ENCODE measurements at places on chromosomes 13 and 19. TPM values are rescaled to one million over a fixed set of nuclear protein-coding genes. Genes with fewer than 3 reads are reported as not detected.

GRCh38 chr19:11050323-11051114, 38.7 kb upstream of the LDLR start:
- H3K4me1 ChIP-seq = no peaks in the 10 kb centered on the region
- H3K27me3 ChIP-seq = no peaks in the 10 kb centered on the region
- no peak for DNase-seq

- no peaks in the 10 kb centered on the region for H3K36me3 ChIP-seq
- no peak overlapping the region for H3K27ac ChIP-seq
- H3K4me1 ChIP-seq = peaks cover 3% of the 10 kb centered on the region
Observed at GRCh38 chr13:29362849-29363604, 232.5 kb downstream of the SLC7A1 start.

- no peaks in the 10 kb centered on the region for H3K27me3 ChIP-seq
- H3K36me3 ChIP-seq = no peaks in the 10 kb centered on the region
- H3K4me1 ChIP-seq = no peaks in the 10 kb centered on the region
- no peak overlapping the region for H3K27ac ChIP-seq
Observed at GRCh38 chr13:112697756-112698655, 8.2 kb downstream of the ATP11A start.

DNA sequence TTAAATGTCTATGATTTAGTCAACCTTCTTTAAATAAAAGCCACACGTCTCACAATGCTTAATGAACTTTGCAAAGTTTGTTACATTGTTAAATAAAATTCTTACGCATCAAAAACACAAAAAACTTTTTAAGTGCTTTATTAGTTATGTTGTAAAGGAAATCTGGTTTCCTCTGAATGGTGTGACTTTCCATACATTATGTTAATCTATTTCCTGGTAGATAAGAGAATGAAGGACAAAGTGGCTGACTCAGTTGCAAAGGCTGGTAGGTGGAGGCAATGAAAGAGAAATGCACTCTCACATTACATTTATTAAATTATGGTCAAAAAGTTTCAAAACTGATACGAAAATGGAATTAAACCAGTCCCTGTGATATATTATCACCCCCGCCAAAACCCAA, 15.9 kb downstream of the KLF12 start:
- no peaks in the 10 kb centered on the region for H3K4me1 ChIP-seq
- no peak overlapping the region for H3K4me3 ChIP-seq
- no peaks in the 10 kb centered on the region for H3K36me3 ChIP-seq
- no peak for DNase-seq

GRCh38 chr13:113749967-113750366, 9.1 kb upstream of the TMEM255B start:
- no peaks in the 10 kb centered on the region for H3K27me3 ChIP-seq
- no peak overlapping the region for H3K27ac ChIP-seq
- no peak for DNase-seq
- no peak overlapping the region for H3K4me3 ChIP-seq

The TBXA2R gene
- 1.5 TPM for total RNA-seq

The CLEC17A gene
- total RNA-seq = not detected

The SYNGR4 gene
- not detected for total RNA-seq

- H3K4me1 ChIP-seq = peaks cover 7% of the 10 kb centered on the region
- no peak for DNase-seq
- H3K27me3 ChIP-seq = no peaks in the 10 kb centered on the region
- no peak overlapping the region for H3K27ac ChIP-seq
- H3K36me3 ChIP-seq = no peaks in the 10 kb centered on the region
- no peak overlapping the region for H3K4me3 ChIP-seq
Observed at GRCh38 chr19:46845959-46846459, 4.6 kb downstream of the AP2S1 start.

All from ovary (tissue), 10 donors.